HCT116 (cell line): ENCODE measurements at places on chromosomes 13 and 19.

- DNase-seq = no peak
These were observed 1.1 kb downstream of the TSSK6 start for GRCh38 chr19:19514215-19514657.

DNA sequence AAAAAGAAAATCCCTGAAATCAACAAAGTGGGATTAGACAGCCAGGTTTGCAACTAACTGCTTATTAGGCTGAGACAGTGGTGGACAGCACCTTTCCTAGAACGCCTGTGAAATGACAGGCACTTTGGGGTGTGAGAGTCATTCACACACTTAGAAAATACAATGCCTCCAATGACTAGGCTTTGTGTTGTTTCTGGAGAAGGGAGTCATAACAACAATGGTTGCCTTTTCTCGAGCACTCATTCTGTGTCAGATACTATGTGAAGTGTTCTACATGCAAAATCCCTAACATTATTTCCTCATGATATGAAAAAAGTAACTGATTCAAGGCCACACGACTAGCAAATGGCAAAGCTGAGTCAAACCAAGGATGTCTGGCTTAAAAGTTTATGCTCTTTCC, 41.2 kb downstream of the SACS start:
- DNase-seq = no peak

- no peak for DNase-seq
These were observed 15.4 kb upstream of the CLN5 start for GRCh38 chr13:76976490-76976889.

GRCh38 chr19:12722566-12723380, 959 bp downstream of the TNPO2 start:
- peak; percentile 99 for DNase-seq

DNA sequence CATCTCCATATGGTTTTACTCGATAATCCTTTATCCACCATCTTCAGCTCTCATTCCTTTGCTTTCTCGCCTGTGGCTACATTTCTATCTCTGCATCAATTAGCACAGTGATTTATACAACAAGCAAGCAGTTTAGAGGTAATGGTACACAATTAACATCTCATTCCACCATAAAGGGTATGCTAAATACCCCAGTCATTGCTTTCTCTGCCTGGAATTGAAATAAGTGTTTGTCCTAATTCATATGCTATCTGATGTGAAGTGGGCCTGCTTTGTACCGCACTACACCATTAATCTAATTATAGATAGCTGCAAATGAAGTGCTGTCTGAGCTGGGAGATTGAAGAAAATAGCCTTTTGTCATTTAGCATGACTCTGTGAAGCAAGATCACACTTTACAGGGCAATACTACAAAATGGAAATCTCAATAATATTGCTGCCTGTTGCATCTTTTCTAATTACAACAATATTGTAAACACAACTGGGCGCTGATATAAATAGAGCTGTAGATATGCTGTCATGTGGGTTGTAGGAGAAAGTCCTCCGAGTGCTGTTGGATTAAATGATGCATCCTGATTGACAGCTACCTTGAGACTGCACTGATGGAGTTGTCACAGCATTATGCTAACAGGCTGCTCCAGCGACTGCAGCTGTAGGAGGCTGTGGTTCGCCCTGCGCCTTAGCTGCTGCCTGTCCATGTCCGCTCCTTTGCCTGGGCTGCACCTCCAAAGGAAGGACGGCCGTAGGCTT, 78.2 kb downstream of the GGACT start:
- DNase-seq = no peak

DNA sequence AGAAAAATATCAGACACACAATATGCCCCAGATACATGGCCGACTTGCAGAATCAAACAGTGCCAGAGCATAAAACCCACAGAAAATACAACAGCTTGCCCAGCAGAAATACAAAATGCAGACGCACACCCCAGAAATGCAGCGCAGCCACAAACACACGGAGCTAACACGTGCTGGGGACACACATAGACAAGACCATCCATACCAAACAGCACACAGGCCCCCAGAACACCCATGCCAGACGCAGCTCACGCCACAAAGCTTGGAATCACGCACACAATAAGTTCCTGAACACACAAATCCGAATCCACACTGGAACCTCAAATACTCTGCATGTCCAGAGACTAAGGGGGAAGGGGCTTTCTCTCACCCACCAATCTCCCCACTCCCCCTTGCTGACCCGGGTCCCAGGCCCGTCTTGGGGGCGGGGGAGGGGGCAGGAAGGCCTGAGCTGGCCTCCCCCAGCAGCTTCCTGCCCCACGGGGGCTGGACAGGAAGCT, 17.2 kb downstream of the CCDC97 start:
- no peak for DNase-seq

DNA sequence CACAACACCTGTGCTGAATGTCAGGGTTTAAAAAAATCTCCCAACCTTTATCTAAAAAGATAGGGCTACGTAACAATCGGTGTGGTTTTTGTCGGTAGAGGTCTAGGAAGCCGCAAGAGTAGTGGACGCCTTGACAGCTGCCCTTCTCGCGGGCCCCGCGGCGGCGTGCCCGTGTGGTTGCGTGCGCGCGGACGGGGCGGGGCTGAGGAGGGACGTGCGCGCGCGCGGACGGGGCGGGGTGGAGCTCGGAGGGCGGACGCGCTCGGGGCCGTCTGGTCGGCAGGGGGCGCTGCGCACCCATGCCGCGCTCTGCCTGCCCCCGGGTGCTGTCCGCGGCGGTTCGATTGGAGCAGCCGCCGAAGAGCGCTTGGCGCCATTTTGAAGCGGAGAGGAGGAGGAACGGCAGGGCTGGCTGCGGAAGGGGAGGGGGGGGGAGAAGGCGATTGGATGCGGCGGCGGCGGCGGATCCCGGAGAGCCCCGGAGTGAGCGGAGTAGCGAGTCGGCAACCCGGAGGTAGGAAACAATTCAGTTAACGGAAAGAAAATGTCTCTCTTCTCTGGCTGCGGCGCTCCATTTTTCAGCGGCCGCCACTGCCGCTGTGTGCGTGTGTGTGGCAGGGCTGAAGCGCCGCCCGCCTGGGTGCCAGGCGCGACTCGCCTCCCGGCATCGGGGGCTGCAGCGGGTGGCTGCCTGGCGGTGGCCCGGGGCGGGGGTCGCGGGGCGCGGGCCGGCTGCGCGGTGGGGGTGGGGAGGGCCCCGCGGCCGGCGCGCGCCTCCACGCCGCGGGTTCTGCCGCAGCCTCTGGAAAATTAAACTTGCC, at the start of gene PDS5B:
Gene PDS5B, plus strand, starts transcription at position 373 of the 821 bp plus-strand sequence. CDS start 62,321 bp downstream, outside the sequence.
- peak; percentile 81 for DNase-seq

DNA sequence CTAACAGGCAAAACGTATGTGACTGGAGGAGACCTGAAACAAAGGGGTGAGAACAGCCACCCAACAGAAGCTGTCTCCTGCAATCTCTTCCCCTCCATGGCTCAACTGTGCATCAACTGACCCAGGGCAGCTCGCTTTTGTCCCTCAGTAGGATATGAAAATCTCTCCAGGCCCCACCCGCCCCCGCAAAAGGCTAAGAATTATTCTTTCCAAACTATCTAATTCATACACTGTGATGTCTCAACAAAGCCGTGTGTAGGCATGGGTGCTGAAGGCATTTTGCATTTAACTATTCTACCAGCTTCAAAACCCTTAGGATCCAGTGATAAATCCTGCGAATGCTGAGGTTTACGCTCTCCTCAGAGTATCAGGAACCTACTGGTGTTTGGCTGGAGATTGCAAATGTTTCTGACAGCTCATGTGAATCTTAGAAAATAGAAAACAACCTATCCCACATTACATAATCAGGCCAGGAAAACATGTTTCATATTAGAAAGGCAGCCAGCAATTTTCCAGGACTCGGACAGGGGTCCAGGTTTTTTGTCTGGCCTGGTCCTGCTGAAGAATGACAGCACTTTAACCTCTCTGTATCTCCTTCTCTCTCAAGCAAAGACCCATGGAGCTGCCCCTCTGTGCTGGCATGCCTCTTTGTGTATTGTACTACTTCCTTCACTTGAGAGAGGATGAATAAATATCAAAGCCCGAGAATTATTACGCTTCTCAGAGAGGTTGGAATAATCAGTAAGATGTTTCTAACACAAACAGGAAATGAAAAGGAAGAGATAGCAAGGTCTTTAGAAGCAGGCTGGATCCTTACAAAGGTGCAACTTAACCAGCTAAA, 17.3 kb downstream of the DHRS12 start:
- no peak for DNase-seq

DNA sequence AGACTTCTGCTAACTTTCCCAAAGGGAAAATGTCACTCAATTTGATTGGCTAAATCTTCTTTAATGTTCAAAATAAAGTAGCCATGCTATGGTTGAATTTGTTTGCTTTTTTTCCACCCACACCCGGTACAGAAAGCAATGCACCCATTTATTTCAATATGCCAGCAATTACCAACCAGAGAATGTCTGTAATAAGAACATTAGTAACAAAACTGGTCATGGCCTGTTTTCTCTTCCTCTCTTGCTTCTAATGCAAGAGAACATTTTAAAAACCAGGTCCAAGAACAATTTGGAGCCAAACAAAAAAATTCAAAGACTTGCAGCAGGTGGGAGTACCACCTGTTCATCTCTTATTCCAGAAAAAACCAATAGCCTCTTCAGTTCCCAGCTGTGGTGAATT, 1108.8 kb upstream of the PCDH20 start:
- DNase-seq = no peak

DNA sequence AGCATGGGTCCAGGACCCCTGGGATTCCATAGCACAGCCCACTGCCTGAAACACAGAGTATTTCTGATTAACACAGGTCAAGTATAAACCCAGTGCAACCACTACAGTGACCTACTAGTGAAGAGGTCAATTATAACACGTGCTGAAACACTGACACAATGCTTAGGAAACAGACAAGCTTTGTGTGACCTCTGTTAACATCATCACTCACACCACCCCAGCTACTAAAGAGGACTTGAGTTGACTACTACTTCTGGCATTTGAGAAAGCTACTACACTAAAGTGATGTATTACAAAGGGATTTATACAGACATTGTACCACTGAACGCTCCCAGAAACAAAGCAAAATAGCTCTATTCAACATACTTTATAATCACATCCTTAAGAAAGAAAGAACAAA, 1935.9 kb upstream of the PCDH20 start:
- no peak for DNase-seq

DNA sequence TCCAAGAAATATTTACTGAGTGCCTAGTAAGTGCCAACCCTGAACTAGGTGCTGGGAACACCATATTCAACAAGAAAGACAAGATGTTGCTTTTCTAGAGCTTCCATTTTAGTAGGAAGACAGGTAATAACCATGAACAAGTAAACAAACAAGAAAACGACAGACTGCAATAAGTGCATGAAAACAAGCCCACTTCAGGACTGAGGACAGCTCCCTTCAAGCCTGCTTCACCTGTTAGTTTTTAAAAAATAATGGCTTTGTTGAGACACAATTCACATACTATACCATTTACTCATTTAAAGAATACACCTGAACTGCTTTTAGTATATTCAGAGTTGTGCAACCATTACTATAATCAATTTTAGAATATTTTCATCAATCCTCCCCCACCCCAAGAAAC, 30.4 kb downstream of the CYP4F22 start:
- DNase-seq = no peak

- DNase-seq = no peak
These were observed 6.8 kb downstream of the FIZ1 start for GRCh38 chr19:55592391-55593090.

DNA sequence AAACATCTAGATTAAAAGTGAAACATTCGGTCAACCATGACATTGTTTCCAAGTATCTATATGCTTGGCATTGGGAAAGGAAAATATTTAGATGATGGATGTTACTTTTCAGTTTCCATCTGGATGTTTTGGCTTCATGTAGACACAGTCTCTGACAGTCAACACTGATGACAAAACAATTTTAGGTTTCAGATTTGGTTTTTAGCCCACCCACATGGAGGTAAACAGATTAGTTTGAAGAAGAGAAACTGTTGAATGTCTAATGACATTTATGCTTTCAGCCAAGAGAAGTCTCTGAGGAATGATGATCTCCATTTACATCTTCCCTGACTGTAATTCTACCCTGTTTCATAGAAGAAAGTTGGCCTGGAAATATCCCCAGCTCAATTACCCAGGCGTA, 379.1 kb downstream of the SLITRK6 start:
- DNase-seq = no peak

DNA sequence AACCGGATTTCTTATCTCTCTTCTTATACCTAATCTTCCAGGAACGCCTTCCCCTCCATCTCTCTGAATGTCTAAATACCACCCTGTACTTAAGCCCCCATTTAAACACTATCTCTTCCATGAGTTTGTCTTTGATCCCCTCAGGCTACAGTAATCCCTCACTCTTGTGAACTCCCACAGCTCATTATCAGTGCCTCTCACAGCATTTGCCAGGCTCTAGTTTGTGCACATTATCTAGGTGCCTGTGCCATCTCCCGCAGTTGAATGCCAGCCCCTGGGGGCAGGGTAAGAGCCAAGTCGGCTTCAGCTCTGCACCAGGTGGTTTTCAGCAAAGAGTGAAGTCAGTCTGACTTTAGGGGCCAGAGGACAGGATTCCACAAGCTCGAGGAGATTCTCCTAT, 71.4 kb downstream of the FREM2 start:
- DNase-seq = no peak

GRCh38 chr13:61898207-61898606, 482.6 kb upstream of the PCDH20 start:
- no peak for DNase-seq

DNA sequence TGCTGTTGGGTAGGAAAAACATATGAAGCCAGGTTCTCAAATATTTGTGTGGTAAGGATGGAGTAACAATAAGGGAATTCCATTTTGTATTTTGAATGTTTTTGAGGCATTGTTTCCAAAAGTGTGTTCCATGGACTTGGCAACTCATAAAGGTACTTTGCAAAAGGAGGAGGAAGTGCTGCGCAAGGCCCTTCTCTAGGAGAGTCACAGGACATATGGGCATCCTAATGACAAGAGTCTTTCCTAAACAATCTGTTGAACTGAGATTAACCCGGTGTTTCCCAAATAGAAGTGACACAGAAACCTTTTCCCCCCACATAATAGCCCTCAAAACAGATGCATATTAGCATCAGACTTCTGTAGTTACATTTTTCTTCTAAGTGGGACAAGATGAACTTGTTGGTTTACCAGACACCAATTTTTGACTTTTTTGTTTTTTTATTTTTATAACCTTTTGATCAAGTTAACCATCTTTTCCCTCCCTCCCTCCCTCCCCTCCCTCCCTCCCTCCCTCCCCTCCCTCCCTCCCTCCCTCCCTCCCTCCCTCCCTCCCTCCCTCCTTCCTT, 209.3 kb downstream of the PCCA start:
- no peak for DNase-seq

GRCh38 chr13:102729560-102730270, 34.9 kb upstream of the METTL21C start:
- no peak for DNase-seq

- DNase-seq = peak; percentile 62
These were observed 16.9 kb downstream of the ZNF296 start for GRCh38 chr19:45059258-45059965.

GRCh38 chr19:45151320-45151719, 9.5 kb downstream of the NKPD1 start:
- no peak for DNase-seq

DNA sequence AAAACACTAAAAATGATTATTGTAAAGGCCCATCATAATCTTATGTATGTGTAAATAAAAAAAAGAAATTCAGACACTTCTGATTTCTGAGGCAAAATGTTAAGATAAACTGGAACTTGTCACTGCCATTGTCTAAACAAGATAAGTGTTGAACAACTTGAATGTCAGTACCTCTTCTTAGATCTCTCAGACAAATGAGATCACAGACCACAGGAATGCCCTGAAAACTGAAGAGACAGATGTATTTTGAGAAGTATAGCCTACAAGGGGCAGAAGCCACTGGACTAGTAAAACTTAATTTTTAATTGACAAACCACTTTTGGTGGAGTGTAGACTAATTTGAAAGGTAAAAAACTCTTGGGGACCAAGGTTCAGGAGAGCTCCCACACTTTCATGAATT, 375.5 kb upstream of the SLITRK5 start:
- no peak for DNase-seq
